ENCODE measurements at places on chromosomes 4 and X. TPM values are rescaled to one million over a fixed set of nuclear protein-coding genes. Genes with fewer than 3 reads are reported as not detected.

- DNase-seq: peak; percentile 65
Measured at GRCh38 chr4:163544407-163545038, 50.0 kb downstream of the TMA16 start.

DNA sequence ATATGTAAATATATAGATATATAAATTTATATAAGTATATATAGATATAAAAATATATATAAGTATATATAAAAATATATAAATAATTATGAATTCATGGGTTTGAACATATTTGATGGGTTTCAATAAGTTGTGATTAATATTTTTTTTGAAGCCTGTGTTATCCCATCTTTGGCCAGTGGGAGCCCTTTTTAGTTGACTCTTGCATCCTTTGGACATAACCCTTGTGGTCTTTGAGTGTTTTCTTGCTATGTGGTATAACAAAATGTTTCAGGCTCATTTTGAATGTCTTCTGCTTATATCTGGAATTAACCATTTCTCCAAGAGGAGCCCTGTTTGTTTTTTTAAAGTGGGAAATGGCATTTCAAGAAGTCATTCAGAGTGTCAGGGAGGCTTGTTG lies 15.2 kb downstream of the SNX25 start:
- no peak for DNase-seq

DNA sequence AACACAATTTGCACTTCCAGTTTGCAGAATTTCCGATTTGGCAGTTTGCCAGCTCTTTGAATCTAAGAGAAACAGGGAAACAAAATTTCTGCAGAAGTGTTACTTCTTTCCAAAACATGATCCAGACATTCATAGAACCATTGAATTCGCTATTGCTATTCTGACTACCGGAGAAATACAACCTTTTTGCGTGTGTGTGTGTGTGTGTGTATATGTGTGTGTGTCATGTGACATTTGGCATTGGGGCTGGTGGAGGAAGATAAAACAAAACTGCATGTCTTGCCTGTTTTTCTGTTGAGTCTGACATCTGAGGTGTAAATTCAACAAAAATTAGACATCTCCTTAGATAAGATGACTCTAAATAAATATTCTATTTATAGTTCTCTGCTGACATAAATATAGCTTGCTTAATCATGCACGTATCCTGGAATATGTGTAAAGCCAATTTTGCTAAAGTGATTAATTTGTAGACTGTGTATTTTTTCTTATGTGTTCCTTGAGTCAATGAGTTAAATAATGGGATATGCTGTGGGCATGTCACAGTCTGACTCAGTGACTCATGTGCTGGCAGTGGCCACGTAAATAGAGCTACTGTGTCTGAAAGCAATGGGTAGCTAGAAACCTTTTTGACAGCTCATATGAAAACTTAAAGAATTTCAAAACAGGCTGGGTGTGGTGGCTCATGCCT lies 98.9 kb downstream of the HPGD start:
- DNase-seq: no peak

- no peak for DNase-seq
Measured at GRCh38 chr4:8457646-8458252, 17.2 kb downstream of the TRMT44 start.

DNA sequence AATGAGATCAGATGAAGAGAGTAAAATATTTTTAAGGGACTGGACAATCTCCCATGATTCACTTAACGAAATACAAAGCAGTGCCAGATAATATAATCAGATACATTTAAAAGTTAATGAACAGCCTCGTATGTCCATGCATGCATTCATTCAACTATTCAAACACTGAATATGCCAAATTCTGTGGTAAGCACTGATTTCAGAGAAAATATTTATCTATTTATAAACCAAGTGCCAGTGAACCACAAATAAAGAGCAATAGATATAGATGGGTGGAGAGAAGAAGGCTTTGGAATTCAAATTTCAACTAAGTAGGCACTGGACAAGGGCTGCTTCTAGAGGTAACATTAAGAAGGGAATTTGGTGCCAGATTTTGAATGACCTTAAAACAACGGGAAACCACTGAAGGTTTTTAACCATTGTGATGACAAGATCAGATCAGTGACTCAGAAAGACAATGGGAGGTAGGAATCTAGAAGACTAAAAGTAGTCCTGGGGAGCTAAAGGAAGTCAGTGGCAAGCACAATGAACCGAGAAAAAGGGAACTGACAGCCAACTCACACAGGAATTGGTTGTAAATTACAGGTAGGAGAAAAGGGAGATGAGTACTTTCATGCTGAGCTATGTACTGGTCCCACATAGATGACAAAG lies 14.2 kb downstream of the ELOVL6 start:
- no peak for DNase-seq

- no peak for DNase-seq
Measured at GRCh38 chr4:82721819-82722423, 76.7 kb downstream of the SCD5 start.

DNA sequence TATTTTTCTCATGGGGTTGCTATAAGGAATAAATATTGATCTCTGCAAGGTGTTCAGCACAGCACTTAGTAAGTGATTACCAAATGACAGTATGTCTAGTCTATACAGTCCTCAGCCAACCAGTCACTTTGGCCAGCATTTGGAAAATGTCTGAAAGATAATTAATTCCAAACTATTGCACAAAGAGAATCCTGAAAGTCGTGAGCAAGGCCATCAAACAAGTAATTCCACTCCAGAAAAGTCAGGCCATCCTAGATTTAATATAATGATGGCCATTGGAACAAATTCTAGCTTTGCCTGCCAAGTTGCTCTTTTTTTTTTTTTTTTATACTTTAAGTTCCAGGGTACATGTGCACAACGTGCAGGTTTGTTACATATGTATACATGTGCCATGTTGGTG lies 96.6 kb downstream of the SHROOM3 start:
- DNase-seq: no peak

- no peak for DNase-seq
Measured at GRCh38 chr4:131989576-131989975, 1159.5 kb upstream of the PCDH10 start.

- no peak for DNase-seq
Measured at GRCh38 chr4:121237069-121237399, 72.9 kb upstream of the TNIP3 start.

- peak; percentile 92 for DNase-seq
Measured at GRCh38 chr4:185183622-185184281, 20.0 kb downstream of the CFAP97 start.

DNA sequence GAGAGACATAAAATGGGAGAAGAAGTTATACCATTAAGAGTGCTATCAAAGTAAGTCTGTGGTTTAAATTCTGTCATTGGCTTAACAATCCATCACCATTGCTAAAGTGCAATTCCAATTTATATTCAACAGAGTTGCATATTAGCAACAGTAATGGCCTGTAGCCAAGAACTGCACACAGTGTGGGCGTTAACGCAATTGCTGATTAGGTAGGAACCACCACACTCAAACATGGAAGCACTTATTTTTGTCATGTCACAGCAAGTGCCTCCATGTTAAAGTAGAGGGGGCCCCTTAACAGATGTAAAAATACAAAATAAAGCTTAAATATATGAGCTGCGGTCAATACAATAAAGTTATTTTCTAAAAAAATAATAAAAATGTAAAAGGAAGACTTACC lies 10.8 kb downstream of the LARP7 start:
- no peak for DNase-seq

DNA sequence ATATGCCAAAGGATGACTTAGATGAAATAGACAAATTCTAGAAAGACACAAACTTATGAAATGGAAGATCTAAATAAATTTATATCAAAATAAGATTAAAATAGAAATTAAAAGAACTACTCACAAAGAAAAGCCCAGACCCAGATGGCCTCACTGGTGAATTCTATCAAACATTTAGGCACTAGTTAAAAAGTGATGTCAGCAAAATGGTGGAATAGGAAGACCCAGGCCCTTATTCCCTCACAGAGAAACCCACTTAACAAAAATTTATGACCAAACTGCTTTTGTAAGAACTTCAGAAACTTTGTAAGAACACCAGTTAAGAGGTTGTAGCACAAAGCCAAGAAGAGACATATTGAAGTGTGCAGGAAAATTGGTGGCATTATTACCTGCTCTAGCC lies 129.5 kb downstream of the GATB start:
- no peak for DNase-seq

Gene CXCL3
- total RNA-seq: not detected

Data from sigmoid colon (tissue), 7 donors.